ENCODE measurements at places on chromosomes 1 and 21.

DNA sequence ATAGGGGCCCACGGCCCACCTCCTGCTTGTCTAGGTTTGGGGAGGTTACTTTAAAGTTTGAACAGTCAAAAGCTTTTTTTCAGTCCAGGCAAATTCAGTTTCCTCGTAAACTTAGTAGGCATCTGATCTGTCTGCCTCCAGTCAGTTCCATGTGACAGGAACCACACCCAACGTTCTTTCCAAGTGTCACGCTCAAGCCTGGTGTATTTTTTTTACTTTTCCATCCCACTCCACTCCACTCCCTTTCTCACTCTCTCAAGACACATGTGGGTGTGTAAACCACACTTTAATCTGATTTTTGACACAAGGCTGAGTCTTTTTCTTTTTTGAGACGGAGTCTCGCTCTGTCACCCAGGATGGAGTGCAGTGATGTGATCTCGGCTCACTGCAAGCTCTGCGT, 60.3 kb upstream of the GPR153 start:
- DNase-seq, result no peak

GRCh38 chr1:1809489-1809888, 31.2 kb upstream of the NADK start:
- no peak for DNase-seq

DNA sequence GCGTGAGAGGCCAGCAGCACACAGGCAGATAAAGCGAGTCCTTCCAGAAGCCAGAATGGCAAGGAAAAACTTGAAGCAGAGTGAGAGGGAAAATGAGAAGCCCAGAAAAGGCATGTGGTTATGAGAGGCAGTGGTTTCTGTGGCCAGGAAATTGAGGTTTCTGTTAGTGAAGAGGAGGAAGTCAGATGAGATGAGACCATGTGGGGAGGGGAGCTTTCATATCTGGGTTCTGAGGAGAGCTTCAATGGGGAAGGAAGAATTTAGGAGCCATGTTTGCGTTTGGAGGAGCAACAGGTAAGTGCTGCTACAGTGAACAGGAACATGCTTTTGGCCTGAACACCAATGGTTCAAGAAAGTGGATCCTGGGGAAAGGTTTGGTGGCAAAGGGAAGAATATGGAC, 6.1 kb upstream of the CD1A start:
- DNase-seq, result no peak

DNA sequence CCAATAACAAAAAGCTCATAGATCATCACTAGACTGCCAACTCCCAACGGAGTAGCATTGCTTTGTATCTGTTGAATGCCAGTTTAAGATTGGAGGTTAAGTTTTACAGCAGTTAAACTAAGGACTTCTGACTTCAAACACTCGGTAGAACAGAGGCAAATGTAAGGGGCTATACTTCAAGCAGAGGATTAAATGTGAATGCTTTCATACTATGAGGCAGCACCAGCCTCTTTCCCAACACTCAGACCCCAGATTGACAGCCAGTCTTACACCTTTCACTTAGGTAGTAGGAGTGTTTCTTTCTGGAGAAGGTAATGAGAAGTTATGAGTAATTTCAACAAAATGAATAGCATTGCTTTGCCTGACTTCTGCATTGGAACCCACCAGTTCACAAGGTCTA, 22.8 kb downstream of the OR10R2 start:
- no peak for DNase-seq

GRCh38 chr1:3907621-3908165, 7.6 kb upstream of the C1orf174 start:
- DNase-seq, result no peak

DNA sequence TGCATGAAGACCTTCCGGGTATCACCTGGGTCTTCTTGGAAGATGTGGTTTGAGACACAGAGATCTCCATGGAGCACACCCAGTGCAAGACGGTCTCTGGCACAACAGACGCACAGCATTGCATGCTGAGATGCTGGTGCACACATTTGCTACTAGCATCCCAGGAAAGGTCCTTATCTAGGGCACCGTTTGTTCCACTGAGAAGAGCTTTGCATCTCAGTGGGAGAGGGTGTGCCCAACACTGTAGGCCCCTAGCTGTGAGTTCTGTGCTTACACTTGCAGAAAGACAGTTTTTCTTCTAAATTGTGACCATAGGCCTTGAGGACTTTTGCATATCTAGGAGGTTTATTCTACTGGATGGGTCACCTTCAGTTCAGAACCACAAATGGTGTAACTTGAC, 554.1 kb downstream of the MATN1 start:
- DNase-seq, result no peak

DNA sequence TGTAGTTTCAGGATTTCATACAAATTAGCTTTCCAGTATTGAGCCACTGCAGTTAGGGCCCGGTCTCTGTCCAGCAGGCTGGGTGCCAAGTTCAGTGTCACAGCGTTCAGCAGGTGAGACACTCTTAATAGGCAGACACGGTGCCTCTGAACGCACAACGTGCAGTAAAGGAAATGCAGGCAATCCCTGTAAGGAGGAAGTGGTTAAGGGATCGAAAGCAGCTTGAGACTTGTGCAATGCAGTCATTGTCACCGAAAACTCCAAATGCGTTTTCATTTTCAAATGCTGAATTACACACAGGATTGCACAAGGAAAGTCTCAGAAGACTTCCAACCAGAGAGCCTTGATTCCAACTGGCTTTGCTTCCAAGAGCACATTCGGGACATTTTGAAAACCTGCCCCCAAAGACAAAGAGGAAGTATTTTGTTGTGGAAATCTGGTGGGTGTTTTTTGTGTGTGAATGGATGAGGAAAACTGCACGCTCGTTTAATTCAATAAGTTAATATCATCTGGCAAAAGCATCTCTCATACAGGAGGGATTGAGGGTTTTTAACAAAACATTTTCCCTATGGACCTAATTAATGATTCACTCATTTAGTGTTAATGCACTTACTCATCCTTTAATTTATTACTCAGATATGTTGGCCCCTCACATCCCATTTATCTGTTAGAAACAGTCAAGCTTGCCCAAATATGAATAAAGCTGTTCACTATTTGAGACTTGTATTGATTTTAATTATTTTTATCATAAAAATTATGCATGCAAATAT, 61.6 kb downstream of the PTGS2 start:
- DNase-seq, result no peak

- DNase-seq, result no peak
These were observed 8.6 kb downstream of the KCNC4 start for GRCh38 chr1:110218739-110219138.

Measured in NCI-H748 treated with DMSO at 0.1 percent for 48 hours (cell line).